ENCODE measurements at places on chromosomes 2 and 18. TPM values are rescaled to one million over a fixed set of nuclear protein-coding genes. Genes with fewer than 3 reads are reported as not detected.

DNA sequence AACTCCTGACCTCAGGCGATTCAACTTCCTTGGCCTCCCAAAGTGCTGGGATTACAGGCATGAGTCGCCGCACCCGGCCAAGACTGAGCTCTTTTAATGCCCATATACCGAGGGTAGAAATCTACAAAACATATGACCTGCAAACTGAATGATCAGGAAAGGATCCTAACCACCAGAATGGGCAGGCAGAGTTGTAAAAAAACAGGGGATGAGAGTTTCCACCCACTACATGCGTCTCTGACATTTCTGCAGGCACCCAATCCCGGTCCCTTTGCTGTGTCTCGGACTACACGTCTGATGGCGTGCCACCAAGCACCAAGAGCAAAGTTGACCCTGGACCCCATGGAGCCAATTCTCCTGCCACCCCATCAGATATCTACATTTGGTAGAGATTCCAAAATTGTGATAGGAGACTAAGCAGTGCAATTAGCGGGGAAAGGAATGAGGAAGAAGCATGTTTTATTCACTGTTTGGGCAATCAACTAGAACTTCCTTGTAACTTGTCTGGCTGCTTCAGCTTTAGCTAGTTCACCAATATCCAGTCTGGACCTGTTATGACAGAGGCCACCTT is 74.1 kb downstream of the ATP8B1 start:
- DNase-seq, result no peak

Gene FOXD4L1
- 0.15 TPM for polyA plus RNA-seq

Gene RNF144A
- polyA plus RNA-seq, result 5.4 TPM

DNA sequence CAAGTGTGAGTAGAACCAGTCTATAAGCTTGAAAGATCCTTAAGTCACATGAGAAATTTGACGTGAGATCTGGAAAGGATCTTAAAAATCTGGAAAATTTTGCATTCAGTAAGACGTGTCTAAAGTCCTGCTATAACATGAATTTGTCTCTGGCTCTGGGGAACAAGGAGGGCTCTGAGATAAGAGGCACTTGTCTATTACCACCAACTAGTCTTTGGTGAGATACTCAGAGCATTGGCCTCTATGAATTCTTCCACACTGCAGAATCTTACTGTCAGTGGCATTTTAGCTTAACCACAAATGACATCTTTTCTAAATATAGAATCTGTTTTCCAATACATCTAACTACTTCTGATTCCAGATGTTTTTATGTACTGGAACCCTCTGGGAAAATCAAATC is 1504.5 kb downstream of the DPP10 start:
- no peak for DNase-seq

Gene CD8B2
- polyA plus RNA-seq, result not detected

DNA sequence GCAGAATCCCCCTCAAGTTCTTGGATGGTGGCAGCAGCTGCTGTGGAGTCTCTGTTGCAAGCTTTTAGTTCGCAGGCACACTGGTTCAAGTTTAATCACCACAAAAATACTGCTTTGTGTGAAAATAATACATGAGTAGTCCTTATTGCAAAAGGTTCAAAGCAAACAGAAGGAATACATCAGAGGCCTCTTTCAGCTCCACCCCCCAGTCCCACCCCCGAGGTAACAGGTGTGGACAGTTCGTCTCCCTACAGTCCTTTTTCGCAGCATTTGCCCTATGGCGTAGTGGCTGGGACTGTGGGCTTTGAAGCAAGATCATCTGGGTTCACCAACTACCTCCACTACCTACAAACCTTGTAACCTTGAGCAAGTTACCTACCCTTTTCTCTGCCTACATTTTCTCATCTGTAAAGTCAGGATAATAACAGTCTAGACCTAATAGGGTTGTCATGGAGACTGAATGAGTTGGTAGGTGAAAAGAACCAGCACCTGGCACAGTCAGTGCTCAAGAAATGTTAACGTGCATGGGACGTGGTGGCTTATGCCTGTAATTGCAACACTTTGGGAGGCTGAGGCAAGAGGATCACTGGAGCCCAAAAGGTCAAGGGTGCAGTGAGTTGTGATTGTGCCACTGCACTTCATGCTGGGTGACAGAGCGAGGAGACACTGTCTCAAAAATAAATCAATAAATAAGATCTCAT is 61.7 kb downstream of the TCF7L1 start:
- DNase-seq, result no peak
